ENCODE measurements at places on chromosomes 1 and 21.
A peak's percentile ranks its signal among the peaks of the same experiment; 100 is the strongest.

DNA sequence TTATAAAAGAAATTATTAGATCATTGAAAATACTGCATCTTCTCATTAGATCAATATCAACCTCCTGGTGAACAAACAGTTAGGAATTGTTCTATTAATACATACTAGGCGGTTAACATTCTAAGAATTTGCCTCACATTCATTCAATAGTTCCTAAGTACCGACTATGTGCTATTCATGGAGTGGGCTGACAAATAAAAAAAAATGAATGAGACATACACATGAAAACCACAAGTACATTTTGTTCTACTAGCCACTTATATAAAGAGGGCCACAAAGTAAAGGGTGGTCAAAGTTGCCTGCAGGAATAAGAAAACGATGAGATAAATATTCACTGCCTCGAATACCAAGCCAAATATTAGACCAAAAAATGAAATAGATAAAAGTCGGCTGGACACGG, 294.4 kb downstream of the SDCCAG8 start:
- DNase-seq = no peak

- DNase-seq = peak; percentile 60
These were observed 26.4 kb downstream of the TRAF5 start for GRCh38 chr1:211352985-211353515.

- DNase-seq = no peak
These were observed 91.1 kb downstream of the SMYD2 start for GRCh38 chr1:214372092-214372491.

DNA sequence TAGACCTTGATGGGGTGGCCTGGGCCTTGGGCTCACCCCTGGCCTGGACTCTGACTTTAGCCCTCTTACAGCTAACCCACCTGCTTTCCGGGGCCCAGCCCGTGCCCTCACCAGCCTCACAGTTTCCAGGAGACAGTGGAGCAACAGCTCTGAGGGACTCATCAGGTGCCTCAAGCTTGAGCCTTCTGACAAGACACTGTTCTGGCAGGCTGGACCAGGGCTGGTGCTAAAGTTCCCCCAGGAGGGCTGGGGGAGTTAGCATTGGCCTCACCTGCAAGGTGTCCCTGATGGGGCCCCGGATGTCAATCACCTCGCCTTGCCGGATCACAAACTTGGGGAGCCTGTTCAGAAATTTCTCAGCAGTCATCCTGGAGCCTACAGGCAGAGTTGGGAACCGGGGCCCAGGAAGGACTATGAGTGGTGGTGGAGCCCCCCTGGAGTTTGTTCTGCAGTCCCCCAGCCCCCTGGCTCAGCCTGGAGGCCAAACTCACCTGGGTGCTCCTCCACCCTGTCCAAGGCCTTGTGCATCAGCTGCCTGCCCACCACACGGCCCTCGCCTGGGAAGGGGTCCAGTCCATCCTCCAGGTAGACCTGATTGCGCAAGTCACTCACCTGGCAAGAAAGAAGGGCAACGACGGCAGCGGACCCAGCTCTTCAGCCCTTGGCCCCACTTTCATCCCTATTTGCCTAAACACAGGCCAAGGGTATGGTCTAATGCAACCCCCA, 4.1 kb downstream of the SH3BGRL3 start:
- no peak for DNase-seq
